ENCODE measurements at places on chromosomes 13 and 19.

DNA sequence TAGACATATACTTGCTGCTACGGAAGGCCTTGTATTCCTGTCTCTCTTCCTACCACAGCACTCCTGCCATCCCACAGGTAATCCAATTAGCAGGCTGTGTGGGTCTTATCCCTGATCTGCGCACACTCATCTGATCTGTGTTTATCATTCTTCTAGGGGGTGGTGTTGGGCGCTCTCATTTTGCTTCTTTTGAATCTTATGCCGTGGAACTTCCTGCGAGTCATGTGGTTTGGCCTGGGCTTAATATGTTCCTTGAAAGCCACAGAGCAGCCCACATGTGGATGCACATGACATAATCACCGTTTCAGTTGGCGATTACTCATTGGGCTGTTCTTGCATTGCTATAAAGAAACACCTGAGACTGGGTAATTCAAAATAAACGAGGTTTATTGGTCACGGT, 7.5 kb downstream of the RASA3 start:
- no peak for DNase-seq

- no peak for DNase-seq
Measured at GRCh38 chr13:23469951-23470421, 36.5 kb upstream of the SACS start.

DNA sequence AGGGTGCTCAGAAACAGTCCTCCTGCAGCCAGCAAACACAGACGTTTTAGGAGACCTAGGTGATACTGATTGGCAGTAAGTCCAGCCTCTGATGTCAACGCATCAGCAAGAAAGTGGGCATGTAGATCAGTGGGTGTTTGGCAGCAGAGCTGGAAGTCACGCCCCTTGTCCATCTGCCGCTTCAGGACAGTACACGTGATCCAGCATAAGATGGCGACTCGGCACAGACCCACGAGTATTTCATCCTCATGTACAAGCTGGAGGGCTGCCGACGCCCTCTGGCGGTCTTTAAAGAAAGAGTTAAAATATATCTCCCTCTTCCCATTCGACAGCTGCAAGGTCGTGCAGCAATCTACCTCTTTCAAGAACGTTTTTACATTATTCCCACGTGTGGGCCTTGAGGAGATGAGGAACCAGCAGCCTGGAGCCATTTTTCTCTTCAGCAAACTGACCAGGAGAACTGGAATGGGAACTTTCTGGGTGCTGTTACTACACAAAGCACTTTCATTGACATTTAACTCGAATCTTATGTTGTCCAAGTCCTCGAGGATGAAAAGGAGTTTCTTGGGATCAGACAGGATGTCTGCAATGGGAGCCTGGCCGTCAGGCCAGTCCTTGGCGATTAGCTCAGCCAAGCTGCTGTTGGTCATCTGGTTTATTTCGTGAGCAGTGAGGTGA, 22.3 kb downstream of the NLRP11 start:
- peak; percentile 11 for DNase-seq

DNA sequence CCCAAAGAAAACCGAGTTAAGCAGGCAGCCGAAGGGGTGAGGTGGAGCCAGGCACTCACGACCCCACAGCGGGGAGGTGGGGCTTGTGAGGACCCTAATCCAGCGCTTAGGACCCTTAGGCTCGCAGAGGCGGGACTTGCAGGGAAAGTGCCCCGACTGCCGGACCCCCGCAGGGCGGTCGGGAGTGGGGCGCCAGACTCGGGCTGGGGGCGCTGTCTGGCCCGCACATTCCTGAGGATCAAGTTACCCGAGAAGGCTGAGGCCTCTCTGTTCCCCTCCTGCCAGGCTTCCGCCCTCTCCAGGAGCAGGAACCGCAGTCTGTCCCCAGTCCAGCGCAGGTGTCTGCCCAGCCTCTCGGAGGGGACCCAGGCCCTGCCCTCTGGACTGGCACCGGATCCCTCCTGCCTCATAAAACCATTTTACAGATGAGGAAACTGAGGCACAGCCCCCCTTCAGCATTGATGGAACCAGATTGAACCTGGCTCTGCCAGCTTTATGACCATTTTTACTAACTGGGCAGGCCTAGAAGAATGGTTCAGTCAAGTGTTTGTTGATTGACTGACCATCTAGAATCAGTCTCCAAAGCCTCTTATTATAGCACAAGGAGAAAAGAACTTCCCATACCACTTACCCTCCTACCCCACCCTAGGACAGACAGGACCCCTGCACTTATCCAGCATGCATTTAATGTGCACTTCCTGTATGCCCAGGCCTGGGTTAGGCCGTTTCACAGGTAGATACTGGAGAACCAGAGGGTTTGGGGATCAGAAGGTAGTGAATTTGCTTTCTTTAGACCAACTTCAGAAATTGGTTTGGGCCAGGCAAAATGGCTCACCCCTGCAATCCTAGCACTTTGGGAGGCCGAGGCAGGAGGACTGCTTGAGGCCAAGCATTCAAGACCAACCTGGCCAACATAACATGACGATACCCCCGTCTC, 6.7 kb upstream of the JUND start:
- DNase-seq: no peak

DNA sequence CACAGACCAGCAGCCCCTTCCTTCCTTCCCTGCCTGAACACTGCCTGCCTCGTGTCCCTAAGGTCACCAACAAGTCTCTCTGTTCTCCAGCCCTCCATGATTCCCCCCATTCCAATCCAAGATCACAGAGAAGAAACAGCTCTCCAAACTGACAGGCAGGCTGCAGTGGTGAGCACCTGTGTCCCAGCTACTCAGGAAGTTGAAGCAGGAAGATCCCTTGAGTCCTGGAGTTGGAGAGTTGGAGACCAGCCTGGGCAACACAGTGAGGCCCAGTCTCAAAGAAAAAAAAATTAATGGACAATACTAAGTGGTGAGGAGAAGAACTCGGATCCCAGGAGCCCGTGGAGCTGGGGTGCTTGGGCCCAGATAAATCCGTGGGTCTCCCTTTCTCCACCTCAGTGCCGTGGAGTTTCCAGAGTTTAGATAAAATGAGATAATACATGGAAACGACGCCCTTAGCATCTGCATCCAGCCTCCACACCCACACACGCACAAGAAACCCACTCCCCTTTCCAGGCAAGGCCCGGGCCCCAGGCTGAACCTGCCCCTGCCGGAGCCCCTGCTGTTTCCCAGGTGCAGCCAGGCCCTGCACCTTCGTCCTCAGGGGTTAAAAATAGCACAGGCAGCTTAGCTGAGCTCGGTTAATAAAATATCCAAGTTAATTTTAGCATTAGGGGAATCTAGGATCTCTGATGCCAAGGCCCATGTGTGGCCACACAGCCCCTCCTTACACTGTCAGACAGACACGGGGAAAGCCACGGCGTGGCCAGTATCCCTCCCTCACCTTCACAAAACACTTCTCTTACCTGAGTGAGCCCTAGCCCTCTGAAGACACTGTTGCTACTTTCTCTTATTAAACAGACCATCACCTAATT, 4.7 kb downstream of the RASA3 start:
- no peak for DNase-seq

DNA sequence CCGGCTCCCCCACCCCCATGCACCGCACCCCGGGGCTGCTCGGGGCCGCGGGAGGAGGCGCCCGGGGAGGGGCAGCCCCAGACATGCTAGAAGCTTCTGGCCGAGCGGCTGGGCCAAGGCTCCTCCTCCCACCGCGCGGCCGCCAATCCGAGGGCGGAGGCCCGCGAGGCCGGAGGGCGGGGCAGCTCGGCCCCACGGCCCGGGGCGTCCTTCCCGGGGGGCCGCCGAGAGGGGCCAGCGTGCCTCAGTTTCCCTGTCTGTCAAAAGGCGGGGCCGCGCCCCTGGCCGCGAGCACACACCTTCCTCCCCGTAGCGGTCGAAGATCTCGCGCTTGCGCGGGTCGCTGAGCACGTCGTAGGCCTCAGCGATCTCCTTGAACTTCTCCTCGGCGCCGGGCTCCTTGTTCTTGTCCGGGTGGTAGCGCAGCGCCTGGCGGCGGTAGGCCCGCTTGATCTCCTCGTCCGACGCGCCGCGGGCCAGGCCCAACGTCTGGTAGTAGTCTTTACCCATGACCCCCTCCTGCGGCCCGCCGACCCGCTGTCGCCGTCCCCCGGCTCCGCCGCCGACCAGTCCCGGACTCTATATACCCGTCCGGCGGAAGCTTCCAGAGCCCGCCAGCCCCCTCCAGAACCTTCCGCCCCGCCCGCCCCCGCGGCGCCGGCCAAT, at the start of gene DNAJB1:
DNAJB1 (minus strand) TSS at position 558 of the 666 bp plus-strand sequence; CDS start at position 510, 48 bp downstream.
- peak; percentile 58 for DNase-seq

GRCh38 chr13:29925457-29926097, 75.2 kb upstream of the UBL3 start:
- DNase-seq: no peak

GRCh38 chr13:34103854-34104253, 285.9 kb downstream of the RFC3 start:
- DNase-seq: no peak
